Naive B cell (primary cell): ENCODE measurements at places on chromosomes 2 and 18. TPM values are rescaled to one million over a fixed set of nuclear protein-coding genes. Genes with fewer than 3 reads are reported as not detected.

- H3K36me3 ChIP-seq = no peaks in the 10 kb centered on the region
- H3K4me3 ChIP-seq = no peak overlapping the region
- H3K27ac ChIP-seq = no peak overlapping the region
- no peaks in the 10 kb centered on the region for H3K4me1 ChIP-seq
These were observed 417.0 kb downstream of the METTL4 start for GRCh38 chr18:2154278-2154677.

GRCh38 chr18:73917046-73917445, 230.6 kb downstream of the FBXO15 start:
- H3K4me3 ChIP-seq = no peak overlapping the region
- no peaks in the 10 kb centered on the region for H3K36me3 ChIP-seq
- H3K27me3 ChIP-seq = peaks cover 22% of the 10 kb centered on the region
- no peak overlapping the region for H3K27ac ChIP-seq
- H3K4me1 ChIP-seq = no peaks in the 10 kb centered on the region
- DNase-seq = no peak

DNA sequence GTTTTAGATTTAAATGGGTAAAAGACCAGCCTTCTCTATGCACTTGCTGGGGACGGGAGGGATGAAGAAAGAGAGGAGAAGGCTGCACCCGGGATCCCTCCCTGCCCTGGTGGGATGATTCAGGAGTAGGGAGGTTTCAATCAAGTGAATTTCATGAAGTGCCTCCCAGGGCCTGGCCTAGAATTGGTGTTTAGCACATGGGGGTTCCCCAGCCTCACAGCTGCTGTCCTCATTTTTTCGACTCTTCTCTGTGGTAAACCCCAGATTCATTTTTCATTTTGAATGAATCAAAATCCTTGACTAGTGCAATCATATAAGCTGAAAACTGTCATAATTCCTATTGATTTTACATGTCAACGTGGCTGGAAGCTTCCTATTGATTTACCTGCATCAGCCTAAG, 81.1 kb downstream of the LPIN1 start:
- no peak overlapping the region for H3K4me3 ChIP-seq
- H3K4me1 ChIP-seq = peaks cover 33% of the 10 kb centered on the region

DNA sequence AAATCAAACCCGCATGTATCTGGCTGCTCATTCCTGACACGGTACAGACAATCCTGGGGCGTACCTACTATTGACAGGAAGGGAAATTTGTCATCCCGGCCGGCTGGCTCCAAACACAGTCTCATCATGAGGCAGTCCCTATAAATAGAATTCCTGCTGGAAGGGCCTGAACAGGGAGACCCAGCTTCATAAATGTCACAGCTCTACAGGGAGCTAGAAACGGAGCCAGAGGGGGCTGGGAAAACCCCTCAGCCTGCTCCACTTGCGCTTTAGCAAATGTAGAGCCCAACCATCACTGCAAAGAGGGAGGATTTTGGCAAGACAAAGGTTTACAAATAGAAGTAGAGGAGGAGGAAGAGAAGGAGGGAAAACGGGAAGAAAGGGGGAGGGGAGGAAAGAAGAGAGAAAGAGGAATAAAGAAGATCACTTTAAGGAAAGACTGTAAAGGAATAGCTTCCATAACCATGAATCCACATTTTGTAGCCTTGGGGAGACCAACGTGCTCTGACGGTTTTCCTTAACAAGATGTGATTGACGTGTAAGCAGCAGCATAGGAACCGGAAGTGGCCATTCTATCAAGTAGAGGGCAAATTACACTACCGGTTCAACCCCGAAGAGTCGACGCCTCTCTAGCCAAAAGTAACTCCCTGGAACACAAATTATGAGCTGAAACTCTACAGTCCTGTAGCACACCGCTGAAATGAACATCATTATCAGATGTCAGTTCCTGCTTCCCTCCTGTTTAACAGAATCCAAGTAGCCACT, 56.8 kb upstream of the TTN start:
- H3K4me3 ChIP-seq = no peak overlapping the region
- no peak for DNase-seq
- H3K4me1 ChIP-seq = no peaks in the 10 kb centered on the region
- H3K27ac ChIP-seq = no peak overlapping the region
- H3K36me3 ChIP-seq = peaks cover 8% of the 10 kb centered on the region
- H3K27me3 ChIP-seq = no peaks in the 10 kb centered on the region

DNA sequence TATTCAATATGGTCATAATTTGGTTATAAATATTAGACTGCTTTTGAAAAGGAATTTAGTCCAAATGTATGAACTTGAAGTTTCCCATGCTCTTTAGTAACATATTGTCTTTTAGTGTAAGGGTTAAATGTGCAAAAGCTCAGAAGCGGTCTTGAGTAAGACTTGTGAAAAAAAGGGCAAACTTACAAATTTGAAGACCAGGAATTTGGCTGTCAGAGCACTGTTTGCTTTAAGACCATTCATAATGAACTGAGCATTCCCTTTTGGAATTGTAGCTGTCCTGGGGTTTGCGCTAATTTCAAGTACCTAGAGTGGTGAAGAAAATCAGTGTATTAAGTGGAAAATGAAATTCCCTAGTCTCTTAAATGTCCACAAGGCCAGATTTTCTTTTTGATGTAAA, 6.9 kb upstream of the ZEB2 start:
- H3K27ac ChIP-seq = no peak overlapping the region
- no peak overlapping the region for H3K4me3 ChIP-seq
- H3K4me1 ChIP-seq = peaks cover 20% of the 10 kb centered on the region
- H3K36me3 ChIP-seq = peaks cover 8% of the 10 kb centered on the region

DNA sequence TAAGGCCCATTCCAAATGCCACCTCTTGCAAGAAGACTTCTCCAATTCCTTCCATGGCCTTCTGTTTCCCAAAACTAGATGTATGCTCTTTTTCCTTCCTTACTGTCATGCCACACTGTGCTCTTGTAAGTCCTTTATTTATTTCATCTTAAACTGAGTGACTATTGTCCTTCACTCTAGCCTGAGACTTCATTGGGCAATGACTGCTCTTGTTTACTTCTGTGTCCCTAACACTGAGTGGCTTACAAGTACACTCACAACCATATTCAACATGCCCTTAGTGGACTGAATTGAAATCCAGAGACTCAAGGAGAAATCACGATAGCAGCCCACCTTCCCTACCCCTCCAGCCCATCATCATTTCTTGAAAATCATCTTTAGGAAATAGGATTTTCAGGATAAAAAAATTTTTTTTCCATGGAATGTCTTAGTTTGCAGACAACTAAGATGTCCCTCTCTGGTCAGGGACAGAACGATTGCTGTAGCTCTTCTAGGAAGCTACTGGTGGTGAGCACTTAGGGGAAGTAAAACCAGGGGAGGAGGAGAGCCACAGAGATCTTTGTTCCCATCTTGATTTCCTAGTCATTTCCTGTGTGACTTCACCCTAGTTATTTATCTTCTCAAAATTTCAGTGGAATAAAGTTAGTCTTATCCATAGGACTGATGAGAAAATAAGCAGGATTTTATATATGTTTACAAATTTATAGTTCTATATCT, 80.7 kb downstream of the CYRIA start:
- peaks cover 27% of the 10 kb centered on the region for H3K36me3 ChIP-seq
- no peak overlapping the region for H3K4me3 ChIP-seq
- DNase-seq = no peak
- peaks cover 26% of the 10 kb centered on the region for H3K4me1 ChIP-seq
- no peaks in the 10 kb centered on the region for H3K27me3 ChIP-seq

- no peak overlapping the region for H3K27ac ChIP-seq
- no peak for DNase-seq
- no peak overlapping the region for H3K4me3 ChIP-seq
These were observed 16.1 kb downstream of the CEBPZ start for GRCh38 chr2:37215250-37215649.

DNA sequence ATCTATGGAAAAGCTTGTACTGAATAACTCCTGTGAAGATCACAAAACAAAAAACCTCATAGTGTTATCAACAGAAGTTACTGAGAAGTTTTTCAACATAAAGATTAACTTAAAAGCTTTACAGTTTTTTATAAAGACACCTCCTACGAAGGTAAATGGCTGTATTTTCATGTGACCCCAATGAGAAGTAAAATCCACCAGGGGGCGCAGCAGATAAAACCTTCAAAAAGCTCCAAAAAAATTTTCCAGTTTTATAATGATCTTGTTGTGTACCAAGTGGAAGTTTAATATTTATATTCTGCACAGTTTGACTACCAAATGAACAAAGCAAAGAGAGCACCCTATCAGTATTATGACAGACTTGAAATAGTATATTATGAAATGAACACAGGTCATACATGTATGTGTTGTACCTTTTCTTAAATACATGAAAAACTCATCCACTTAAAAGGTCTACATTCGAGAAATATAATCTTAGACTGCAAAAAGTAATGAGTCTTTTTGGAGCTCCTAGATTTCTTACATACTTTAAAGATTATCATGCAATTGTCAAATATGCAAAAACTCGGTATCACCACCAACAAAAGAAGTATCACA, 38.5 kb downstream of the PNO1 start:
- H3K27ac ChIP-seq = peak overlapping the region; percentile 94
- H3K4me3 ChIP-seq = no peak overlapping the region
- H3K4me1 ChIP-seq = peaks cover 55% of the 10 kb centered on the region
- H3K36me3 ChIP-seq = no peaks in the 10 kb centered on the region
- H3K27me3 ChIP-seq = no peaks in the 10 kb centered on the region

GRCh38 chr2:54584598-54584997, 128.5 kb downstream of the SPTBN1 start:
- DNase-seq = no peak
- H3K4me3 ChIP-seq = no peak overlapping the region
- peak overlapping the region; percentile 52 for H3K27ac ChIP-seq
- H3K4me1 ChIP-seq = peaks cover 94% of the 10 kb centered on the region
- no peaks in the 10 kb centered on the region for H3K27me3 ChIP-seq

- H3K36me3 ChIP-seq = no peaks in the 10 kb centered on the region
- H3K27ac ChIP-seq = no peak overlapping the region
These were observed 190.7 kb downstream of the DNER start for GRCh38 chr2:229523663-229524062.

GRCh38 chr2:24182507-24182906, 7.7 kb downstream of the FAM228A start:
- peaks cover 4% of the 10 kb centered on the region for H3K36me3 ChIP-seq
- no peak overlapping the region for H3K27ac ChIP-seq
- no peaks in the 10 kb centered on the region for H3K27me3 ChIP-seq

DNA sequence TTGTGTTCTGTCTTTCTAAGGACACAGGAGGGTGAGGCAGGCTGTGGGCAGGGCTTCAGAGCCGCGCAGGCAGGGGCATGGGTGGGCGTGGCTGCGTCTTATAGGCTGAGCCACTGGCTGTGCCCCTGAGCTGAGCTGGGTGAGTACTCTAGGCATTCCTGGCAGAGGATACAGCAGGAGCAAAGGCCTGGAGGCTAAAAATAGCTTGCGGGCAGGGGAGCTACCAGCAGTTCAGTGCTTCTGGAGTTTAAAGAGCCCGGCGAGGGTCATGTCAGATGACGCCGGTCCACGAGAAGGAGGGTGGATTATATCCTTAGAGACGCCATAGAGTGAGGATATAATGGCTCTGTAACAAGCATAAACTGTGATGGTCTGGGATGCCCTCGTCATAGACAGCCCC, 31.5 kb upstream of the PDIA6 start:
- peaks cover 42% of the 10 kb centered on the region for H3K27me3 ChIP-seq
- DNase-seq = no peak
- no peak overlapping the region for H3K4me3 ChIP-seq
- no peaks in the 10 kb centered on the region for H3K4me1 ChIP-seq
- no peak overlapping the region for H3K27ac ChIP-seq

- no peak for DNase-seq
- H3K4me1 ChIP-seq = no peaks in the 10 kb centered on the region
- H3K4me3 ChIP-seq = no peak overlapping the region
- no peaks in the 10 kb centered on the region for H3K27me3 ChIP-seq
- H3K27ac ChIP-seq = peak overlapping the region; percentile 33
- peaks cover 15% of the 10 kb centered on the region for H3K36me3 ChIP-seq
These were observed 59.2 kb upstream of the PEX13 start for GRCh38 chr2:60958361-60958760.

GRCh38 chr2:46227022-46227421, 70.2 kb upstream of the EPAS1 start:
- no peak overlapping the region for H3K4me3 ChIP-seq
- no peaks in the 10 kb centered on the region for H3K36me3 ChIP-seq
- H3K27me3 ChIP-seq = peaks cover 43% of the 10 kb centered on the region
- DNase-seq = no peak
- peaks cover 4% of the 10 kb centered on the region for H3K4me1 ChIP-seq

DNA sequence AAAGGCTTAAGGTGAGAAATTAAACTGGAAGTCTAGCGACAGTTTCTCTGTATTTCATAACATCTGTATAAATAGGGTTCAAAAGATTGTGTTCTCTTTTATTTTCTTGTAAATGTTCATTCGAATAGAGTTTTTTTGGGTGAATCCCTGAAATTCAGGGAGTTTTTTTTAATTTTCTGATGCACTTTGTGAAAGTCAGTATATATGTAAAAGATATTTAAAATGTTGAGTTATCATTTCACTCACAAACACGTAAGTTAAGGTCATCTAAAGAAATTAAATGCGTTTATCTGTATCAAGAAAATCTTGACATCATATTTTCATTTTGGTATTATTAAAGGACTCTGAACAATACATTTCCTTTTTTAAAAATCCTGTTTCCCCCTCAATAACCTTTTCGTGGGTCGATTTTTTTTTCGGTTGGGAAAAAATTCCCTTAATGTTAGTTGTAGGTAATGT, 3.4 kb downstream of the SP9 start:
- peak overlapping the region; percentile 69 for H3K4me3 ChIP-seq
- no peak overlapping the region for H3K27ac ChIP-seq
- no peaks in the 10 kb centered on the region for H3K36me3 ChIP-seq
- H3K4me1 ChIP-seq = peaks cover 33% of the 10 kb centered on the region

- no peak overlapping the region for H3K27ac ChIP-seq
- H3K27me3 ChIP-seq = no peaks in the 10 kb centered on the region
- no peak overlapping the region for H3K4me3 ChIP-seq
- no peaks in the 10 kb centered on the region for H3K36me3 ChIP-seq
These were observed 148.5 kb upstream of the GYPC start for GRCh38 chr2:126507425-126507911.

- H3K27ac ChIP-seq = peak overlapping the region; percentile 86
- no peaks in the 10 kb centered on the region for H3K36me3 ChIP-seq
- no peak for DNase-seq
- no peak overlapping the region for H3K4me3 ChIP-seq
- no peaks in the 10 kb centered on the region for H3K27me3 ChIP-seq
These were observed 10.6 kb downstream of the MFSD6 start for GRCh38 chr2:190418727-190419126.

GRCh38 chr2:25831746-25832449, 46.4 kb downstream of the ASXL2 start:
- DNase-seq = no peak
- no peak overlapping the region for H3K27ac ChIP-seq
- H3K36me3 ChIP-seq = peaks cover 33% of the 10 kb centered on the region
- H3K27me3 ChIP-seq = no peaks in the 10 kb centered on the region

- no peaks in the 10 kb centered on the region for H3K4me1 ChIP-seq
- no peaks in the 10 kb centered on the region for H3K36me3 ChIP-seq
- H3K27me3 ChIP-seq = no peaks in the 10 kb centered on the region
- no peak overlapping the region for H3K27ac ChIP-seq
- no peak for DNase-seq
These were observed 448.9 kb upstream of the ETAA1 start for GRCh38 chr2:66948234-66948633.

GRCh38 chr18:56598422-56598821, 40.0 kb downstream of the TXNL1 start:
- no peaks in the 10 kb centered on the region for H3K36me3 ChIP-seq
- H3K27me3 ChIP-seq = no peaks in the 10 kb centered on the region
- no peak for DNase-seq
- no peak overlapping the region for H3K4me3 ChIP-seq

TMEFF2 gene
- not detected for polyA plus RNA-seq

CNGA3 gene
- polyA plus RNA-seq = not detected

COLEC12 gene
- not detected for polyA plus RNA-seq

IHH gene
- polyA plus RNA-seq = not detected

ELOA2 gene
- polyA plus RNA-seq = not detected

ASAP2 gene
- not detected for polyA plus RNA-seq

MALL gene
- polyA plus RNA-seq = not detected

GALNT3 gene
- polyA plus RNA-seq = 2.7 TPM

BOK gene
- not detected for polyA plus RNA-seq
